ENCODE measurements at places on chromosomes 3 and 15.

DNA sequence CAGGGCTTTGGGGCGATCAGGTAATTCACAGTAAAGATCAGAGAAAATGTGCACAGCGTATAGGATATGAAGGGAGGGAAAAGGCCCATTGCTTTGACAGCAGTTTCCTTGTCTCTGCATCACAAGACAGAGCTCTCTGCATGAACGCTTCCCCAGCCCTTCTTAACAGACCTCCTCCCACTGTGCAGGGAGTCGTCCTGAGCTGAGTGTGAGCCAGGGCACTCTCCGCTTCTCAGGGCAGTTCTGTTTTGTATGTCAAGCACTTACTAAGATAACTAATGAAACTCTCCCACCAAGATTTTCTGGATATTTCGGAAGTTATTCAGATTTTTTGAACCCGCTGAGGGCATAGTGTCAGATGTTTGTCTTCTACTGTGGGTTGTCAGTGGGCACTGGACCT is 105.8 kb upstream of the C15orf61 start:
- no peak overlapping the region for H3K27ac ChIP-seq
- no peak for DNase-seq
- no peaks in the 10 kb centered on the region for H3K27me3 ChIP-seq

DNA sequence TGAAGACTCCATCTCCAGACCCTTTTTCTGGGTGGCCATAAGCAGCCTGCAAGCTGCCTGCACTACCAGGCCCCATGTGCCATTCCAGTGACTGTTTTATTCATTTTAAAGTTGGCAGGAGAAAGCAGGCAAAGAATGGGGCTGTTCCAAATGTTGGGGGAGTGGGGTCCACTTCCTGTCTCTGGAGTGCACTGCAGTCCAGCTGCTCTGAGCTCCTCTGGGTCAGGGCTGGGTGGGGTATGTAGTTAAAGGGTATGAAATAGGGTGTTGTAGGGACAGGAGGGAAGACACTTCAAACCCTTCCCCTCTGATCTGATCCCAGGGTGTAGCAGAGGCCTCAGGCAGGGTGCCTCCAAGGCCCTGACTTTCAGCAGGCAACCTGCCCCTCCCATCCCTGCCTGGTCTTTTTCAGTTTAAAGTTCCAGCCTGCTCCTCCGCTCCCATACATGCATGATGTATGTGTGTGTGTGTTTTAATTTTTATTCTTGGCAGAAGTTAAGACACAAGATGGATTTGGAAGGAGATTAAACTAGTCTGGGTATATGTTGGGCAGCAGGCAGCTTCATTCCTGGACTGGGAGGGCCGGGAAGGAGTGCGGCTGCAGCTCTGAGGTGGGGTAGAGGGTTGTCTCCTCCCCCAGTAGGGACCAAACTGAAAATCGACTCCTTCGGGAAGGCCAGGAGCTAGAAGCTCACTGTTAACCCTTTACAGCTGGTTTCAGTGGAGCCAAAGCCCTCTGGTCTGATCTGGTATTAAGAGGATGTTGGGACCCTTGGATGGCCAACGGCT is 17.3 kb downstream of the BOC start:
- no peaks in the 10 kb centered on the region for H3K27me3 ChIP-seq
- no peak for DNase-seq
- H3K27ac ChIP-seq: no peak overlapping the region
- H3K4me1 ChIP-seq: peaks cover 4% of the 10 kb centered on the region
- no peak overlapping the region for H3K4me3 ChIP-seq

DNA sequence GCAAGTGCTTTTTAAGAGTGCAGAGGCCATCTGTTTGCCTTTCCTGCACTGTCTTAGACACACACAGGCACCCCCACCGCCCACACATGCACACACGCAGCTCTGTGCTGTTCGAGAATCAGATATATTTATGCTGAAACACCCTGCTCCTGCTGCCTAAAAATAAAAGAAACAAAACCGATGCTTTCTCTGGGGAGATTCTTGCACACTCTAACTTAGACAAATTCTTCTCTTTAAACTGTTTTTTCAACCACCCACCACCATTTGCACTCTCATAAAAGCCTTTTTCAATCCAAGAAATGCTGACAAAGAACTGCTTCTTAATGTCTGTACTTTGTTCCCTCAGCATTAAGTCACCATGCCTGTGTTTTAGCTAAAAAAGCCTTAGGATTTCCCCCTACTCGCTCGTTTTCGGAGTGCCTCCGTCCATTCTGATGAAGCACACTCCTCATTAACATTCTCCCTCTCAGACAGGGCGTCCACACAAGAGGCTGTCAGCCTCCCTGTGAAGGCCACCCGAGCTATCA is 26.2 kb downstream of the SLC12A8 start:
- no peak overlapping the region for H3K4me3 ChIP-seq
- DNase-seq: no peak
- no peak overlapping the region for H3K27ac ChIP-seq

GRCh38 chr3:72633121-72633520 is 215.1 kb downstream of the SHQ1 start:
- no peak overlapping the region for H3K4me3 ChIP-seq
- H3K27ac ChIP-seq: no peak overlapping the region
- H3K27me3 ChIP-seq: no peaks in the 10 kb centered on the region
- no peaks in the 10 kb centered on the region for H3K36me3 ChIP-seq
- no peak for DNase-seq

DNA sequence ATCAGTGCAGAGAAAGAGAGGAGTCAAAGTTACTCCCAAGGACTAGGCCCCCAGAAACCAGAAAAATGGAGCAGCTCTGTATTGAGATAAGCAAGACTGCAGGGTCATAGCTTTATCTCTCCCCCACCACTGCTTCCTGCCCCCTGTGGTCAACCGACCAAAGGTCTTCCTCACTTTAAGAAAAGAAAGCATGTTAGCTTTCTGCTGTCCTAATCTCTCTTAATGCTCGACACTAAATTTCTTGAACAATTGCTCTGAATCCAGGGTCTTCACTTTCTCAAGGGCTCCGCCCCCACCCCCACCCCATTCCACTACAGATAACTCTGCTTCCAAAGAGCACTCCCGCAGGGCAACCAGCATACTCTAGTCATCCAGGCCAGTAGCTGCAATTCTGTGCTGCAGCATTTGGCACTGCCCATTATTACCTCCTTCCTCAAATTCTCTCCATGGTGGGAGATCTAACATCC is 31.9 kb downstream of the TNIK start:
- DNase-seq: no peak
- no peak overlapping the region for H3K27ac ChIP-seq
- no peak overlapping the region for H3K4me3 ChIP-seq
- no peaks in the 10 kb centered on the region for H3K36me3 ChIP-seq

DNA sequence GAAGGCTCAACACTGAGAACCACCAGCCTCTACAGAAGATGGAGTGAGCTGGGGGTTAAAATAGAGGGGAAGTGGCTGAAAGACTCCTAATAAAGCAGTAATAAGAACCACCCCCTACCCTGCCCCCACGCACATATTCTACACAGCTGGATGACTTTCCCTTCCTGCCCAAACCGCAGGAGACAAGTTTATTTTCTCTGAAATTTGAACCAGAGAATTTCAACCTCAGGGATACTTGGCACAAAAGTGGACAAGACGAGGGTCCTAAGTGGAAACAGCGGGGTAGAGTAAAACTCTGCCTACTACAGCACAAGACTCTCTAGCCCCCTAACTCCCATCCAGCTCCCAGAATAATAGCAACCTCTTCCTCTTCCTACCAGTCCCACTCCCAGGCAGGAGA is 28.4 kb downstream of the USF3 start:
- H3K27me3 ChIP-seq: no peaks in the 10 kb centered on the region
- H3K4me3 ChIP-seq: no peak overlapping the region
- H3K27ac ChIP-seq: no peak overlapping the region
- DNase-seq: no peak
- peaks cover 9% of the 10 kb centered on the region for H3K36me3 ChIP-seq

GRCh38 chr15:88016406-88016805 is 240.1 kb downstream of the NTRK3 start:
- H3K4me1 ChIP-seq: no peaks in the 10 kb centered on the region
- DNase-seq: no peak
- no peak overlapping the region for H3K27ac ChIP-seq

DNA sequence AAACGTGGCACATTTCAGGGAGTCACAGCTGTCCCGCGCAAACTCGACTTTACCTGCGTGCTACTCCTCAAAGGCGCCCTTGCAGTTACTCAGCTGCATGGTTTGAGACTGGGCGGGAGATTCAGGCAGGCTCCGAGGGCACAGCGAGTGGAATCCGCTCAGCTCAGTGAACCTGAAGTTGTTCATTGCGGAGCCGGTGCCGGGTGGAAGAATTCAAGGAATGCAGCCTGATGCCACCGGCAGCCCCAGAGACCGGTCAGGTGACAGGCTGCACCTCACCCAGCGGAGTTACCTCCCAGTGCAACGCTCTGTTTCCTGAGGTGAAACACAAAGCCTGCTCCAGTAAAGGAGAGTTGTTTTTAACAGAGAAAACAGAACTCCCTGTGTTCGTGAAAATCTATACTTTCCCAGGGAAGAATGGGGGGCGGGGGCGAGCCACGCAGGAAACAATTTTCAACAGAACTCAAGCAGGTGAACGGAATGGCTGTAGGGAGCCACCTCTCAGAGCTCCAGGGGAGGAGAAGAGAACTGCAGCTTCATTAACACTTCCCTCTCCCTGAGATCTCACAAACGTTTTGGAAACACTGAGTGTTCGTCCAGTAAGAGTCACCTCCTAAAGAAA is 3.8 kb downstream of the VEPH1 start:
- no peaks in the 10 kb centered on the region for H3K4me1 ChIP-seq
- DNase-seq: no peak
- no peaks in the 10 kb centered on the region for H3K27me3 ChIP-seq
- H3K36me3 ChIP-seq: no peaks in the 10 kb centered on the region

- no peaks in the 10 kb centered on the region for H3K4me1 ChIP-seq
- no peaks in the 10 kb centered on the region for H3K27me3 ChIP-seq
- no peak for DNase-seq
- H3K36me3 ChIP-seq: no peaks in the 10 kb centered on the region
- no peak overlapping the region for H3K27ac ChIP-seq
- H3K4me3 ChIP-seq: no peak overlapping the region
Measured at GRCh38 chr3:149703466-149703865, 45.6 kb upstream of the WWTR1 start.

- no peaks in the 10 kb centered on the region for H3K4me1 ChIP-seq
- H3K27me3 ChIP-seq: no peaks in the 10 kb centered on the region
- no peaks in the 10 kb centered on the region for H3K36me3 ChIP-seq
Measured at GRCh38 chr15:94265982-94266381, 34.6 kb downstream of the MCTP2 start.

- H3K4me1 ChIP-seq: peaks cover 7% of the 10 kb centered on the region
- peaks cover 51% of the 10 kb centered on the region for H3K36me3 ChIP-seq
- H3K27ac ChIP-seq: no peak overlapping the region
- no peak overlapping the region for H3K4me3 ChIP-seq
- no peaks in the 10 kb centered on the region for H3K27me3 ChIP-seq
Measured at GRCh38 chr15:52673312-52673711, 5.9 kb downstream of the ATOSA start.

DNA sequence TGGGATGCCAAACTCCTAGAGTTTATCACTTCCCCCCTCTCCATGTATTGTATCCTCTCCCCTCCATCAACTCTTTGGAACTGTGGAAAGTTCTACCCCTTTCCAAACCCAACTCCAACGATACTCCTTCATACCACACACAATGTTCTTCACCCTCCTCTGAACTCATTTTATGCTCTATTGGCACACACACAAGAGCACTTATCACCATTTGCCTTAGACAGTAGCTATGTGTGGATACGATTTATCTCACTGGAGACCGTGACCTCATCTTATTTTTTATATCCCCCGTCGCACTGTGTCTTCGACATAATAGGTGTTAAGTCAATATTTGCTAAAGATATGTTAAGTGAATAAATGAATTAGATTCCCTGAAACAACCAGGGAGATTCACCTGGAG is 316.5 kb upstream of the PROK2 start:
- peak overlapping the region; percentile 38 for H3K4me3 ChIP-seq
- H3K36me3 ChIP-seq: no peaks in the 10 kb centered on the region
- H3K27me3 ChIP-seq: no peaks in the 10 kb centered on the region
- DNase-seq: no peak
- peaks cover 13% of the 10 kb centered on the region for H3K4me1 ChIP-seq
- no peak overlapping the region for H3K27ac ChIP-seq

DNA sequence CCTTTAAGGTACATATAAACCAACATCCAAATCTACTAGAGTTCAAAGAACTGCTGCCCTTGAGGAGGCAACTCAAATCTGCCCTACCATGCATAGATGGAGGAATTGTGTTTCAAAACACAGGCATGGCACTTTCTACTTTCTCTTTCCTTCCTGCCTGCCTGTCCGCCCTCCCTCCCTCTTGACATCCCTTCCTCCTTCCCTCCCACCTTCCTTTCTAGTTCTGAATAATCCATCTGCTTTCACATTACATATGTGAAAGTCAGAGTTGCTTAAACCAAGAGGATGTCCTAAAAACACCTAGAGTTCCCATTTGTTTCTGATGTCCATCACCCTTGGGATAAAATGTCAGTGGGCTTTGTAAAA is 537.6 kb downstream of the FOXP1 start:
- H3K36me3 ChIP-seq: peaks cover 66% of the 10 kb centered on the region
- no peak for DNase-seq
